CD4-positive, alpha-beta T cell (primary cell): ENCODE measurements at places on chromosomes 4 and X.

- DNase-seq, result no peak
These were observed 134.2 kb downstream of the SORBS2 start for GRCh38 chr4:185677637-185678314.

DNA sequence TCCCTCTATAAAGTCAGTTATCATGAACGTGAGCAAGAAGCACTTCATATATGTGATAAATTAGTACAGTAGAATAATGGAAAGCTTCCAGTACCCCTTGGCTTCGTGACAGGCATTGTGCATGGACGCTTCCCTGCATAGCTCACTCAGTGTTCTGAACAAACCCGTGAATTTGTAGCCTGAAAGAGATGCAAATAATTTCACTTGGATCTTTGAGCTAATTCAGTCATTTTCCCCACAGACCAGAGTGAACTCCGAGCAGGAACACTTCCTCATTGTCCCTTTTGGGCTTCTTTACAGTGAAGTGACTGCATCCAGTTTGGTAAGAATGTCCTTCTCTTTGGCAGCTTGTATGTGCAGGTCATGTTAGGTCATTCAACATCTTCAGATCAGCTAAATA lies 50.1 kb downstream of the ADD1 start:
- no peak for DNase-seq

DNA sequence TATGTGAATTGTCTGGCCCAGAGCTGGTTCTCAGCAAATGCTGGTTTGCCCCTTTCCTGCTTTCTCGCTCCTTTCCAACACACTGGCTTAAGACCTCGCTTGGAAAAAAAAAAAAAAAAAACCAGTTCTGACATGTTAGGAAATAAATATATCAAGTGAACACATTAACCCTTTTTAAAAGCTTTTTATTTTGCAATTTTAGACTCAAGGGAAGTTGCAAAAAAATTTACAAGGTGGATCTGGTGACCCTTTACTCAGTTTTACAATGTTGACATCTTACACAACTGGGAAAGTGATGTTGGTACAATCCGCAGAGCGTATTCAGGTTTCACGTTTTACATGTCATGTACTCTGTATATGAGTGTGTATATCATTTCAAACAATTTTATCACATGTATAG lies 100.1 kb downstream of the RTL5 start:
- DNase-seq, result no peak

DNA sequence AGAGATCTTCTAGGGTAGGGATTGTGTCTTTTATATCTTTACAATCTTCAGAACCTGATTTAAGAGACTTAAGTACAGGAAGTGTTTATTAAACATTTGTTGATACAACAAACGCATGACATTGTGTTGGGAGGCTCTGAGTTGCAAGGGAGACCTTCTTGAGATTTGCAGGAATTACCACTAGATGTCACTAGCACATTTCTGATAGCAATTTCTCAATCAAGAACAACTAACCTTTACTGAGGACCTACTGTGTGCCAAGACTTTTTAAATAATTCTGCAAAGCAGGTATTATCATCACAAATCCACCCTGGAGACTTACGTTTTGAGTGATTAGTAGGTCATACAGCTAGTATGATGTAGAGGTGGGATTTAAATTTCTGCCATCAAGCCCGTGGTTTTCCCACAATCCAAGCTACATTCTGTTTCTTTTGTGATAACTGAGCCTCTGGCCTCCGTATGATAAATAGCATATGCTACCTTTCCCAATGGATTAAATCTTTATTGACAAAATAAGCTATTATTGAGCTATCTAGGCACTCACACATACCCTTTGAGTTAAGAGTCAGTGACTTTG lies 986.0 kb downstream of the CCSER1 start:
- no peak for DNase-seq

GRCh38 chr4:188455062-188455752 lies 316.0 kb downstream of the TRIML1 start:
- no peak for DNase-seq

DNA sequence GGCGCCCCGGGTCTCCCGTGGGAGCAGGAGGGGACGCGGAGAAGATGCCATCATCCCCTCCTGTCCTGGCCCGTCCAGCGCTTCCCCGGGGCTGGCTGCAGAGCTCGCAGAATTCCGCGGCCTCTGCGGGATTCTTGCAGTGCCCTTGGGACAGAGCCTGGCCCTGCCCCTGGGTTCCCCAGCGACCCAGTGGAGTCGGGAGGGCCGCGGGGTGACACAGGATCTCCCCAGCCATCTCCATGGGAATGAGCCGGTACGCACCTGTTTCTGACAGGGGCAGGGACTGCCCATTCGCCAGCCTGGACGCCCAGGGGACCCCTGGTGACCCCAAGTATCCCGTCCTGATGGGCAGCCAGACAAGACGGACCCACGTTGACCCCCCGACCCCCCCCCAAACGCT lies 482 bp downstream of the FAM9C start:
- DNase-seq, result no peak

- DNase-seq, result no peak
These were observed 66.3 kb downstream of the GAB1 start for GRCh38 chr4:143402776-143403552.

GRCh38 chr4:139083607-139083955 lies 68.0 kb downstream of the NOCT start:
- DNase-seq, result peak; percentile 66

DNA sequence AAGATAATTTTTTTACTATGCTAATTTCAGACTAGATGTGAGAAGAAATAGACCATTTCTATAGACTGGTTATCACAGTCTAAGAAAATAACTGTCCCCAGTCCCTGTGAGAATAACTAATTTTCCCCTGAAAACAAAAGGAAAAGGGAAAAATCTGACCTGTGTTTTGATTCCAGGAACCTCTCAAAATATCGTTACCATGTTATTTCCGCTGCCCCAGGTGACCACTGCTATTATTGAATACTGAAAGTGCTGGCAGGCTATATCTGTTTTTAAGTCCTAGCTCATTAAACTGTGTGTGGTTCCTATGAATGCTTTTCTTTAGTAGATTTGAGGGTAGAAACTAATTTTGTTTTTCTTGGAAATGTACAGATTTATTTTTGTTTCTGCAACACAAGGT lies 83.6 kb downstream of the GAB1 start:
- DNase-seq, result no peak
